ENCODE measurements at places on chromosomes 1 and 21.

DNA sequence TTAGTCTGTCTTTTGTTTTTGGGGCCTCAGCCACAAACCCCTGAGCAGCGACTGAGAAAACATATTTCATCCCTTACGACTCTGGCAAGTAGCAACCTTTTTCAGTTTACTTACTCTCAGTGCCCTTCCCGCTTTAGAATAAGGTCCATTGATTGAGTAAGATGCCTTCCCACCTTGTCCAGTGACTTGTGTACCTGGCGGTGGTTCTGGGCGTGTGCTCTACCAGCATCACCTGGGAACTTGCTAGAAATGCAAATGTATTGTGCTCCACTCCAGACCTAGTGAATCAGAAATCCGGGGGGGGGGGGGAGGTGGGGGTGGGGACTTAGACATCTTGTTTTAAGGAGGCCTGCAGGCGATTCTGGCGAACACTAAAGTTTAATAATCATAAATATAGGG is 72.1 kb downstream of the S1PR1 start:
- DNase-seq = no peak

GRCh38 chr1:154581766-154582165 is 14.2 kb downstream of the CHRNB2 start:
- DNase-seq = no peak

- no peak for DNase-seq
Measured at GRCh38 chr1:216248628-216249027, 174.6 kb downstream of the USH2A start.

GRCh38 chr1:29391362-29391880 is 155.1 kb downstream of the PTPRU start:
- DNase-seq = no peak

DNA sequence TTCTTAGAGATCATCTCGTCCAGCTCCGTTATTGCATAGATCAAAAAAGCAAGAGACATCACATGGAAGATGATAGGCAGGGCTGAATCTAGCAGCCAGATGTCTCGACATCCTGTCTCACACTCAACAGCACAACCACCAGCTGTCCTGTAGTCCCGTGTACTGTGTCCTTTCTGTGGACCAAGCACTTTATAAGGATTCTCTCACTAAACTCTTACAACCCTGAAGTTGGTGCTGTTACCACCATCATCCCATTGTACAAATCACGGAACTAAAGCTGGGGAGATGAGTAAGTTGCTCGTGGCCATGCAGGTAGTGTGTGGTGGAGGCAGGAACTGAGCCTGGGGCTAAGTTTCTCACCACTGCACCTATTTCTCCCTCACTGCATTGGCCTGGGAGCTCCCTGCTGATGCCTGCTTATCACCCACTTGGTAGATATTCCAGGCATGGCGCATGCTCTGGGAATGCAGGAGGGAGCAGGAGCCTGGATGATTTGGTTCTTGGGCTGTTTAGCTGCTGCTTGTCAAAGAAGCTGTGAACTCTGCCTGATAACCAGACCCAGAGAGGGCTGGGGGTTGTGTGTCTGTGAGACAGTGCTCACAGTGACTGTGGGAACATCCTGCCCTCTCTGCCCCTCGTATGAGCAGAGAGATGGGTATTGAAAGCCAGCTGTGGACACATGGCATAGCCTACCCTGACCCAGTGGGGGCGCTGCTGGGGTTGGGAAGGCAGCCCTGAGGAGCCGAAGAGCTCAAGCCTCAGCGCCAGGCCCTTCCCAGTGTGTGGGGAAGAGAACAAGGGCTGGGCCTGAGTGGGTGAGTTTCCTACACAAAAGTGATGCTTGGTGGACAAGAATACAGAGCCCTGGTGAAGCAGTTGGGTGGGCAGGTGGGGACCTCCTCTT is 13.6 kb downstream of the PPFIA4 start:
- DNase-seq = no peak

DNA sequence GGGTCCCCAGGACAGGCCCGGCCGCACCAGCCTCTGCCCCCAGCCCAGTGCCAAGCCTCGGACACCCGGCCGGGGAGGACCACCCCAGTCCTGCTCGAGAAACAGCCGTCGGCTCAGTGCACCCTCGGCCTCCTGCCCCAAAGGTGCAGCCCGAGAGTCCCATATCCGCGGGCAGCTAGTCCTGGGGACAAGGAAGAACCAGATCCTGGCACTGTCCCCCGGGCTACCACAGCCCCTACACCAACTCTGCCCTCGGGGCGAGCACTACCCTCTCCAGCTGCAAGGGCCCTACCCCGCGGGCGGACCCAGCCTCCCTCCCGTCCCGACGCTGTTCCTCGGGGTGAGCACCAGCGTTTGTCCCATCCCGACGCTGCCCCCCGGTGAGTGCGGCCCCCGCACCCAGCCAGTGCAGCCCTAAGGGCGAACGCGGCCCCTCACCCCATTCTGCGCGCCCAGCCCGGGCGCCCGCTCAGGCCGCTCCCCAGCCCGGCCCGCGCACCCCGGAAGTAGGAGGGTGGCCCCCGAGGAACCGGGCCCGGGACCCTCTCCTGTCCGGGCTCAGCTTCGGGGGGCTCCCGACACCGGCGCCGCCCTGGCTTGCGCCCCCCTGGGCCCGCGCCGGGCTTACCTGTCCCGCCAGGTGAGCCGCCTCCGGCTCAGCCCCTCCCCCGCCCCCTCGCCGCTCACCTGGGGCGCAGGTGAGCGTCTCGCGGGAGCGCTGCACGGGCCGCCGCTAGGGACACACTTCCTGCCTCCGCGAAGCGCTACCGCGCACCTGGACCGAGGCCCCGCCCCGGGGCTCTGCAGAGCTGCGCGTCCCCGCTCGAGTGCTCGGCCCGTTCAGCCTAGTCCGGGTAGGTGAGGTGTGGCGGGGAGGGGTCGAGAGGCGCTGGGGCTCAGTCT is at the start of gene KDF1:
TSS of gene KDF1 (minus strand) at position 747 of the 903 bp plus-strand sequence. CDS start 8,088 bp downstream, outside the sequence.
- DNase-seq = no peak

- DNase-seq = no peak
Measured at GRCh38 chr1:118253053-118253915, 68.3 kb upstream of the SPAG17 start.

GRCh38 chr1:22105611-22106207 is 37.2 kb downstream of the WNT4 start:
- DNase-seq = no peak

DNA sequence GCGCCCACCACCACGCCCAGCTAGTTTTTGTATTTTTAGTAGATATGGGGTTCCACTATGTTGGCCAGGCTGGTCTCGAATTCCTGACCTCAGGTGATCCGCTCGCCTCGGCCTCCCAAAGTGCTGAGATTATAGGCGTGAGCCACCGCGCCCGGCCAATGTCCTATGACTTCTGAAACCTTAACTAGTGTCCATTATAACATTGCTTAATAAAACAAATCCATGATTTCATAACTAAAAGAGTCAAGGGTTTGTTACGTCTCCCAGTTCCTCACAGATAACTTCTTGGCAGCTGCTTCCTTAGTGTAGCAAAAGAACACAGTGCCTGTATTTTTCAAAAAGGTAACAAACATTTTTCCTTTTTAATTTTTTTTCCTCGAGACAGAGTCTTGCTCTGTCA is 53.6 kb downstream of the FBXO42 start:
- no peak for DNase-seq

- DNase-seq = no peak
Measured at GRCh38 chr1:103145449-103145848, 37.1 kb upstream of the COL11A1 start.

DNA sequence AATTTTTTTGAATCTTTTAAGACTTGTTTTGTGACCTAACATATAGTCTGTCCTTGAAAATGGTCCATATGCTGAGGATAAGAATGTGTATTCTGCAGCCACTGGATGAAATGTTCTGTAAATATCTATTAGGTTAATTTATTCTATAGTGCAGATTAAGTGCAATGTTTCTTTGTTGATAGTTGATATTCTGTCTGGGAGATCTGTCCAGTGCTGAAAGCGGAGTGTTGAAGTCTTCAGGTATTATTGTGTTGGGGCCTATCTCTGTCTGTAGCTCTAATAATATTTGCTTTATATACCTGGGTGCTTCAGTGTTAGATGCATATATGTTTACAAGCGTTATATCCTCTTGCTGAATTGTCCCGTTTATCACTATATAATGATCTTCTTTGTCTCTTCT is 7.7 kb upstream of the KLHL12 start:
- DNase-seq = no peak

DNA sequence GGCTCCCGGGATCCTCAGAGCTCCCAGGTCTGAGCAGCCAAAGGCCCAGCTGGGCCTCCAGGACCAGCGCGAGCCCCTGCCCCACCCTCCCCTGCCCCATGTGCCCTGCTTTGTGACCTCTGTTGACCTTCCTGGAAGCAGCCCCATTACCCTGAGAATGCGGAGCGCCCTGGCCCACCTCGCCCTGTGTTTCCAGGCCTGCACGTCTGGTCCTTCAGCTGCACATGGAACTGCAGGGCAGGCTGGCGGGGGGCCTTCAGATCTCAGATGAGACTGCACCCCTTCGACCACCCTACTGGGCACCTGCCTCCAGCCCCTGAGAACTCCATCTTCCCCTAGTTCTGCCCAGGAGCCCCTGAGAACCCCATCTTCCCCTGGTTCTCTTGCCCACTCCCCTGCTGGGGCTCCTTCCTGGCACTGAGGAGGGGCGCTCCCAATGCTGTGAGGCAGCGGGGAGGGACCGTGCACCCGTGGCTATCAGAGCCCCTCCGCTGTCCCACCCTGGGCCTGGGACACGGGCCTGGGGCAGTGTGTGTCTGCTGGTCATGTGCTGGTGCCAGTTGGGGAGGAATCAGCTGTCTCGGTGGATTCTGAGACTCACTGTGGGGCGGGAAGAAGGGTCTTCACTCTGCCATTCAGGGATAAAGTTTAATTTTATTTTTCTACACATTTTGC is 25.1 kb downstream of the TMEM201 start:
- no peak for DNase-seq

GRCh38 chr1:226875641-226876295 is 5.4 kb downstream of the PSEN2 start:
- DNase-seq = no peak

DNA sequence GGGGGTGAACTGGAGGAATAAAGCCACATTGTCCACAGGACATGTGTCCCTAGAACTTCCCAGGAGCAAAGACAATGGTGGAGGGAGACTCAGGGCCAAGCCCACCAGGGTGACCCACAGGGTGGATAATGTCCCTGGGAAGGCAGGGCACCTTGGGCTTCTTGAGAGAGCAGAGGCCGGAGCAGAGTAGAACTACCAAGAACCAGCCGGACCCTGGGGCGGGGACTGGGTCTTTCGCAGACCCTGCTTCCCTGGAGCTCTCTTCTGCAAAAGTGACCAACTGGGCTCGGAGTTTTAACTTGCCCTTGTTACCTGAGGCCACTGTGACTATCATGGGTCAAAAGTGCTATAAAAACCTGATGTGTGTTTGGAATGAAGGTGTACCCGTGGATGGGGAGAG is 875 bp upstream of the FAM3B start:
- DNase-seq = no peak

GRCh38 chr1:5682626-5683225 is 309.5 kb downstream of the NPHP4 start:
- DNase-seq = no peak

- DNase-seq = no peak
Measured at GRCh38 chr1:182786223-182786994, 3.2 kb upstream of the NPL start.

DNA sequence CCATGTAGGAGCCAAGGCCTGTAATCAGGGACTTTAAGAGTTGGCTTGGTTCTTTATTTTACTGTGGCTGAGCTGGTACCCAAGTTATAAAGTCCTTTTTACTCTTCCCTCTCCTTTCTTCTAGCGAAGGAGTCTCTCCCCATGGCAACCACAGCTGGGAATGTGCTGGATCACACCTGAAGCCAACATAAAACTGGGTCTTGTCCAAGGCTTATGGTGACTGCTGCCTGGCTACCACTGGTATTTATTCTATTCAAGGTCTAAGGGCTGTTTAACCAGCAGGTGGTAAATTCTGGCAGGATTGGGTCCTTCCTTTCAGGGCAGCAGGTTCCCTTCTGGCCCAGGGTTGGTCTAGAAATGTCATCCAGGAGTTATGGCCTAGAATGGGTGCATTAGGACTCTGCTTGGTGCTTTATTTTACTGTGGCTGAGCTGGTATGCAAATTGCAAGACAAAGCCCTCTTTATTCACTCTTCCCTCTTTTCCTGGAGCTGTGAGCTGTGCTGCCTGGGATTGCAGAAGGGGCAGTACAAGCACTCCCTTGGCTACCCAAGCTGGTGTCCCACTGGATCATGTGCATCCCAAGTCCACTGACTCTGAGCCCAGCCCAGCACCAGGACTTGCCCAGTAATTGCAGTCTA is 26.6 kb downstream of the SLC22A15 start:
- DNase-seq = no peak

- DNase-seq = no peak
Measured at GRCh38 chr1:90779573-90779972, 62.5 kb upstream of the BARHL2 start.

DNA sequence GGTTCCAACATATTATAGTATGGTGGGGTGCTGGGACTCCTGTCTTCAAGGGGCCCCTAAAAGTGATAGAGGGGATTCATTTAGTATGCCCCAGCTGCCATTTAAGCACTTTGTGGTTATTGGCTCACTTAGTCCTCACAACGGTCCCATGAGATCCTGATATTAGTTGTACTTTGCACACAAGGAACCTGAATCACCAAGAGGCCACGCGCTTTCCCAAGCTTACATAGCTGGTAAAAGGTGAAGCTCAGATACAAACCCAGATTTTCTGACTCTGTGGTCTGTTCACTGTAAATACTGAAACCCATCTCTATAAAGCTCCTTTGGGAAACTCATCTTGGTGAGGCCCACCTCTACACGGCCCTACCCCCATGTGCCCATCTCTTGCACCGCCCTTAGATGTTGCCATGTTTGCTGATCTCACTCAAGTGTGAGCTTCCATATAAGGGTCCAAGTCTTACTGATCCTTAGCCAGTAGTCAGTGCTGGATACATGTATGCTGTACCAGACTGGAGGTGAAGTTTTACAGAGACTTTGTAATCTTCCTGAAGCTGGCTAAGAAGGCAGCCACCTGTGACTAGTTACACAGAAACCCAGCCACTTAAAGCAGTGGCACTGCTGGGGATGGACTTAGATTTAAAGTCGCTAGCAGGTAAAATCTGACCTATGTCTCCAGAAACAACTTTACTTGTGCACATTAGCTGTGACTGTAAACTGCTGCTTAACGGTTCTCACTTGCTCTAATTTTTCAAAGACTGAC is 124.4 kb upstream of the HOOK1 start:
- DNase-seq = no peak

- no peak for DNase-seq
Measured at GRCh38 chr1:182166750-182167149, 105.2 kb upstream of the ZNF648 start.

- DNase-seq = no peak
Measured at GRCh38 chr1:177820213-177820612, 149.6 kb downstream of the SEC16B start.

- no peak for DNase-seq
Measured at GRCh38 chr1:156195853-156196252, 1.9 kb downstream of the SLC25A44 start.

DNA sequence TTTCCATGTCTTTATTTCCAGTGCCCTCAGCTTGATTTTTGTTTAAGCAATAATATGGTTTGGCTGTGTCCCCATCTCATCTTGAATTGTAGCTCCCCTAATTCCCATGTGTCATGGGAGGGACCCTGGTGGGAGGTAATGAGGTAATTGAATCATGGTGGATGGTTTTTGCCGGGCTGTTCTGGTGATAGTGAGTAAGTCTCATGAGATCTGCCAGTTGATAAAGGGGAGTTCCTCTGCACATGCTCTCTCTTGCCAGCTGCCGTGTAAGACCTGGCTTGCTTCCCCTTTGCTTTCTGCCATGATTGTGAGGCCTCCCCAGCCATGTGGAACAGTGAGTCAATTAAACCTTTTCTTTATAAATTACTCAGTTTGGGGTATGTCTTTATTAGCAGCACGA is 559.6 kb upstream of the ADAMTS5 start:
- DNase-seq = no peak

GRCh38 chr1:59718989-59719360 is 95.8 kb upstream of the HOOK1 start:
- DNase-seq = no peak
